Stimulated activated CD8-positive, alpha-beta memory T cell treated with anti-CD3 and anti-CD28 coated beads, Interleukin-7, amount 100 ng/mL, for 48 hours (primary cell): ENCODE measurements at places on chromosomes 4 and X.

- peak; percentile 0 for DNase-seq
Measured at GRCh38 chr4:74874753-74875367, 58.1 kb upstream of the PARM1 start.

DNA sequence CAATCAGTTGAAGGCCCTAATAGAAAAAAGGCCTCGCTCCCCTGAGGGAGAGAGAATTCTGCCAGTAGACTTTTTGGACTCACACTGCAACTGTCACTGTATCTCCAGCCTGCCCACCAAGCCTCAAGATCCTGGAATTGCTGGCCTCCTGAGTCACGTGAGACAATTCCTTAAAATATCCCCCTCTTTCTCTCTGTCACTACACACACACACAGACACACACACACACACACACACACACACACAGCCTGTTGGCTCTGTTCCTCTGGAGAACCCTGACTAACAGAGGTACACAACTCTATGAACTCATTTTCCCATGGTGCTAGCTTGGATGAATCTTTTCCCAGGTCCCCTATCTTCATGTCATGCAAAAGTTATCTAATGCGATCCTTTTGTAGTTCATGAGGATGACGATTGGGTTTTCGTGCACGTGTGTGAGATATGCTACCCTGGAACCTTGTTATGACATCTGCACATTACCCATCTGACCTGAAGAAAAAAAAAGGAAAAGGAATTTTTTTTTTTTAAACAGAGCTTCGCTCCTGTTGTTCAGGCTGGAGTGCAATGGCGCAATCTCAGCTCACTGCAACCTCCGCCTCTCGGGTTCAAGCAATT lies 13.7 kb downstream of the CLRN2 start:
- no peak for DNase-seq

DNA sequence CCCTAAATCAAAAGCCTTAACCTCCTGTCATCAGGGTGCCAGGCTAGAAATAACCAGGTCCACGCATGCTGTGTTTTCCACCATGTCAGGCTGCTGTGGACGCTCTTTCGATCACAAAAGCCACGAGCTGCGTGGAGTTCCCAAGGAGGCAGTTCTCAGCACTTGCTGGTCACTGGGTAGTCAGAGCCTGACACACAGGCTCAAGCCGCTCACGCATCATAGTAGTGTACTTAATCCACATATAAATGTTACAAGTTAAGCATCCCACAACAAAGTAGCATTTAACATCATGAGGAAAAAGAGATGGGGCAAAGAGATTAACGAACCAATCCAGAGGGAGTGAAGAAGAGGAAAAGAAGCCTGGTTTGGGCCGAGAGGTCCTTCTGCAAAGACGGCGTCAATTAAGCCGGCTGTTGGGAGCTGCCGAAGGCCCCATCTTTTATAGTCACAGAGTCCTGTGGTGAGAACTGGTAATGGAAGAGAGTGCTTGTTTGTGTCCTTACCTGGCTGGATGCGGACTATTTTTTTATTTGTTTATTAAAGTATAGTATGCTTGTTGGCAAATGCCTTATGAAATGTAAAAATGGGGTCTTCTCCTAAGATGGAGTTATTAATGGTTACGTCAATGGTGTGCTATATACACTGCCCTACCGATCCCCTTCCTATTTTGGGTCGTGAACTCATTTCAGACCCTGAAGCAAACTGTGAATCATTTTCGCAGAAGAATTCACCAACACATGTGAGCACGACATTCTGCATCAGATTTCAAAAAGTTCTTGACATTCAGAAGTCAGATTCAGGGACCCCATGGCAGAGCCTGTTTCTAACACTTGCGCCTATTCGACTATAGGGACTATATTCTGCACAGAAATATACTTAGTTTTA lies 675 bp downstream of the PRIMPOL start:
- DNase-seq, result no peak

DNA sequence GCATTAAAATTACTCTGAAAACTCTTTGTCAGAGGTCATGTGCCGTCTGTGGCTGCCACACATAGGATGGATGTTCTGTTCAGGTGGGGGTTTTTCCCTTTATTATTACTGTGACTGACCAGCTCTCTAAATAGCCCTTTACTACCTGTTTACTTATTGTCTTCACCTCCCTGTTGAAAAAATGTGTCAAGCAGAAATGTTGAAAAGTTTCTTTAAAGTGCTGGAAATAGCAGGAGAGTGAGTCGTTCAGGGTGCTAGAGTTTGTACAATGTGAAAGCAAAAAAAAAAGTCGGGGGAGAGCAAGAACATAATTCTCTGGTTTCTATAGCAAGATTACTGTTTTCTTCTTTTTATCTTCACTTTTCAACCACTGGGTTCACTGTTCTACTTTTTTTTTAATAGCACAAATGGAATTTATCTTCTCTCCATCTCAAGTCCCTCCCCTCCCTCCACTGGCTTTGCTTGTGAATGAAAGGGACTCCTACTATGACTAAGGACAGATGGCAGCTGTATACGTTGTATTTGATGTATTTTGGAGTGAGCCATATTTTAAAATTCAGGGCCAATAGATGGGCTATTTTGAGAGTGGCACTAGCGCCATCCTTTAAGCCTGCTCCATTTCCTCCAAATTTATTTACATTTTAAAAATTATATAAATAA lies 33.3 kb downstream of the ARX start:
- DNase-seq, result no peak

GRCh38 chrX:63128509-63128908 lies 222.6 kb downstream of the SPIN4 start:
- no peak for DNase-seq

DNA sequence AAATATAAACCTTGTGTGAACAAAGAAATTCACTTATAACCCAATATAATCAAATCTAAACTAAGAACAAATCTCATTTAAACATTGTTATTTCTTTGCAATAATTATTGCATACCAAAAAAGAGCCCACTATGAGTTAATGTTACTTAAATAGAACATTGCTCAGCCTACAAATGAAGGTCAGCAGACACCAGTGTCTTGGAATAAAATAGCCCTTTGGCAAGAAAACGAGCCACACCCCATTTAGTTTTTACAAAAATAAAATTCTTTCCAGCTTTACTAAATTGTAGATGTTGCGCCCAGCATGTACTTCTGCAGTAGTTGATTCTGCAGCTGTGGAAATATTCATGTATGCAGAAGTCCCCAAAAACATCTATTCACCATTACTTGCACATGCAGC lies 12.2 kb downstream of the PLS3 start:
- DNase-seq, result no peak

- no peak for DNase-seq
Measured at GRCh38 chr4:103011378-103012025, 8.0 kb downstream of the SLC9B1 start.

- no peak for DNase-seq
Measured at GRCh38 chr4:155565776-155566175, 100.9 kb upstream of the GUCY1A1 start.

DNA sequence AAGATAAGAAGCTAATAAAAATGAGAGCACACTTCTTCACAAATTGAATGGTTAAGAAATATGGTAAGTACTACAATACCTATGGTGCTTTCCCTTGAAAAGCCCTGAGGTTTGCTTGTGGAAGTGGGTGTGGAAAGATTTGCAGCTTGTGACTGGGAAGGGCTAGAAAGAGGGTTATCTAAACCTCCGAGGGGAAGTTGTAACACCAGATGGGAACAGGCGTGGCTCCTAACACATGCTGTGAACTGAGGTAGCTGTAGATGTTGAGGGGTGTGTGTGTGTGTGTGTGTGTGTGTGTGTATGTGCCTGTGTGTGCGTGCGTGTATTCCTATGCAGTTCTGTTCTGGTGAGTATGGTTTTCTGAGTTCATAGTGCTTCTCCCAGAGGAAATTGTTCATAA lies 21.5 kb downstream of the FRMPD4 start:
- no peak for DNase-seq

DNA sequence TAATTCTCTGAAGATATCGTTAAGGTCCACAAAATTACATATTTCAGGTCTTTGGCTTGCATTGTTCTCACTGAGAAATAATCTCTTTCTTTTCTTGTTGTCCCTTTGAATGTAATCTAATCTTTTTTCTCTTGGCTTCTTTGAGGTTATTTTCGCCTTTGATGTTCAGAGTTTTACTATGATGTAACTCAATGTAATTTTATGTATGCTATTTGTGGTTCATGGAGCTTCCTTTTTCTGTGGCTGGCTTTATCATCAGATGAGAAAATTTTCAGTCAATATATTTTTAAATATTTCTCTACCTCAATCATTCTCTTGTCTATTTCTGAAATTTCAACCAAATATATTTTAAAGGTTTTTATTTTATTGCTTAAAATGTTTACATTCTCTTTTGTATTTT lies 672.2 kb downstream of the TRAM1L1 start:
- no peak for DNase-seq
